ENCODE measurements at places on chromosomes 13 and 19.

DNA sequence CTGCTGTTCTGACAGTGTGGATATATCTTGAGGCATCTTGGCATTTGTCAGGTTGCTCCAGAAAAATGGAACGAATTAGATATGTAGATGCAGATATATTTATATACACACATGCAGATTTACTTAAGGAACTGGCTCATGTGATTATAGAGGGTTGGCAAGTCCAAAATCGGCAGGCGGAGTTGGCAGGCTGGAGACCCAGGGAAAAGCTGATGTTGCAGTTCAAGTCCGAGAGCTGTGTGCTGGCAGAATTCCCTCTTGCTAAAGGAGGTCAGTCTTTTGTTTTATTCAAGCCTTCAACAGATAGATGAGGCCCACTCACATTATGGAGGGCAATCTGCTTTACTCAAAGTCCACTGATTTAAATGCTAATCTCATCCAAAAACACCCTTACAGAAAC lies 24.4 kb upstream of the CSNK1A1L start:
- no peak for DNase-seq

DNA sequence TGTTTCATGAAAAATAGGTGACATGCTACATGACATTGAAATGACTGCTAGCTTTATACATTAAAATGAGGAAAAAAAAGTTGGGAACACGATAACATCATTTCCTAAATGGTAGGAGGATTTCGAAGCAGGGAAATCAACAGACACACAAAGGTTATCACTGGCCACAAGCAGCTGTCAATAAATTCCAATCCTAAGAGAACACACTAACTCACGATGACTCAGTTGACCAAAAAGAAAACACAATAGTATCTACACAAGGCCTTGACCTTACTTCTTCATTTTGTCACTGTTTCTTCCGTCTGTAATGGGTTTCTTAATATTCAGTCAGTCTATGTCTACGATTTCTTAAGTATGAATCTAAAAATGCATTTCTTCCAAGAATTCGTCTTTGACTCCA lies 36.5 kb downstream of the STARD13 start:
- no peak for DNase-seq

DNA sequence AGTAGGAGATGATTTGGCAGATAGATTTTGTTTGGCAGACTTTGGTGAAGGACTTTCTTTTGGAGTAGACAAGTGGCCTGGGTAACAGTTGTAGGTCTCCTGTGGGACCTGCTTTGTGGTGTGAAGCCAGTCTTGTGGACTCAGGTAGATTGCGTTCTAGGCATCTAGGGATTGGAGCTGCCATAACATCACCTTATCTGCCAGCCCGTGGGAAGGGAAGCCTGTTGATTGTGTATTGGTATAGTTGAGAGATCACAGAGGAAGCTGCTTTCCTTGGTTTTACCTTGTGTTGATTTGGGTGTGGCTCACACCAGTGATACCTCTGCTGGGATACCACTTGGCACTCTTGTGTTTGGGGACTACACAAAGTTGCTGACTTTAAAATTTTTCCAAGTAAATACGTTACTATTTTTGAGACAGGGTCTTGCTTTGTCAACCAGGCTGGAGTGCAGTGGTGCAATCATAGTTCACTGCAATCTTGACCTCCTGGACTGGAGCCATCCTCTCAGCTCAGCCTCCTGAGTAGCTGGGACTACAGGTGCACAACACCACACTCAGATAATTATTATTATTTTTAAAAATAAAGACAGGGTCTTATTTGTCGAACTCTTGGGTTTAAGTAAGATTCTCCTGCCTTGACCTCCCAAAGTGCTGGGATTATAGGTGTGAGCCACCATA lies 7.8 kb downstream of the HNRNPM start:
- DNase-seq: no peak

GRCh38 chr19:56066152-56067023 lies 54.7 kb downstream of the ZNF787 start:
- peak; percentile 12 for DNase-seq

DNA sequence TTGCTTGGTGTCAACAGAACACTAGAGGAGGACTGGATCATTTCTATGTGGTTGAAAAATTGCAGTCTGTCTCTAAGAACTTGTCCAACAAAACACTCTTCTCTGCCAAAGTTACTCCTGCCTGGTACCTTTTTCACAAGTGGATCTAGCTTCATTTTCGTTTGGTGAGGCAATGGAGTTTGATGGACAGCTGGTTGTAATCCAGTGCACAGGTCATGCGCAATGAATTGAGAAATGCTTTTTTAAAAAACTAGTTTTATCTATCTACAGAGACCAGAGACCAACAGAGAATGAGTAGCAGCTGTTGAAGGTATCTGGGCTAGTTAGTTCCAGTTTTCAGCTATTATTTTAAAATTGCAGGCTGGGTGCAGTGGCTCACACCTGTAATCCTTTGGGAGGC lies 12.0 kb upstream of the KBTBD6 start:
- no peak for DNase-seq
